ENCODE measurements at places on chromosomes 16 and 17. TPM values are rescaled to one million over a fixed set of nuclear protein-coding genes. Genes with fewer than 3 reads are reported as not detected.

GRCh38 chr16:10930755-10931093, 11.5 kb downstream of the DEXI start:
- no peak for DNase-seq

- no peak for DNase-seq
These were observed 176.0 kb upstream of the AXIN2 start for GRCh38 chr17:65737451-65737850.

DNA sequence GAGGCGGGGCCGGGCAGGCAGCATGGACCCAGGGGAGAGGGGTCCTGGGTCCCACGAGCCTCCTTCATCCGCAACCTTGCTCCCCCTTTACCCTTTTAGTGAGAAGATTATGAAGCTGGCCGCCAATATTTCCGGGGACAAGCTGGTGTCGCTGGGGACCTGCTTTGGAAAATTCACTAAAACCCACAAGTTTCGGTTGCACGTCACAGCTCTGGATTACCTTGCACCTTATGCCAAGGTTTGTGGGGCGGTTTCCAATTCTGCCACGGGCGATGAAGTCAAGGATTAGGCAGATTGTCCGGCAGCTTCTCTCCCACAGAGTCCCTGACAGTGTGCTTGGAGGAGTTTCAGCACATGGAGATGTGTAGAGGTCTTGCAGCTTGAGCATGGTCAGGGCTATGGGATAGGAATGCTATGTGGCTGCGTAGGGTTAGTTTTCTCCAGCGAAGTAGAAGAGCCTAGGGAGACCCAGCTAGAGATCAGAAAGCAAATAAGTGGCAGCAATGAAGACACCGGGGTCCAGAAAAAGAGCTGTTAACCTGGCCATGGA, 598 bp downstream of the NIP7 start:
- no peak for DNase-seq

The SPIRE2 gene
- 3.9 TPM for total RNA-seq

The CSHL1 gene
- total RNA-seq: not detected

The RNFT1 gene
- 20.1 TPM for total RNA-seq

The TBKBP1 gene
- 13.1 TPM for total RNA-seq

Measured in natural killer cell treated with Interleukin-12 subunit alpha and Interleukin-12 subunit beta and Interleukin-15 and Interleukin-18, amount 100 ng/mL, for 72 hours (primary cell).